ENCODE measurements at places on chromosomes 5 and 9. TPM values are rescaled to one million over a fixed set of nuclear protein-coding genes. Genes with fewer than 3 reads are reported as not detected.

Gene LHX3
- total RNA-seq = not detected

Gene PCDHB5
- 0.33 TPM for total RNA-seq

DNA sequence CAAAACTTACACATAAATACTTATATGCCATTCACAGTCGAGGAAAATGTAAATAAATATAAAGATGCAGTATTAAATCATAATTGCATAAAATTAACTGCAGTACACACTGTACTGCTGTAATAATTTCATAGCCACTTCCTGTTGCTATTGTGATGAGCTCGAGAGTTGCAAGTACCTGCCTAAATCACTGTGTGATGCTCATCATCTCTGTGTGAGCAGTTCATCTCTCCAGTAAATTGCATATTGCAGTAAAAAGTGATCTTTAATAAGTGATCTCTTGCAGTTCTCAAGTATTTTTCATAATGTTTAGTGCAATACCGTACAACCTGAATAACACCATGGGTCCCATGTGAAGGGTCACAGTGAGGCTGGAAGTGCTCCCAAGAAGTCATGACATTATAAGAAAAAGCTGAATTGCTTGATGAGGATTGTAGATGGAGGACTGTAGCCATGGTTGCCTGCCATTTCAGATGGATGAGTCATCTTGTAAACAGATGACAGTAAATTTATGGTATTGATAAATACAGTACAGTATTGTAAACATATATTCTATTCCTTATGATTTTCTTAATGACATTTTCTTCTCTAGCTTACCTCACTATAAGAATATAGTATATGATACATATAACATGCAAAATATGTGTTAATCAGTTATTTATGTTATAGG lies 34.9 kb downstream of the SYK start:
- DNase-seq = no peak

Gene SPATA31D1
- total RNA-seq = not detected

DNA sequence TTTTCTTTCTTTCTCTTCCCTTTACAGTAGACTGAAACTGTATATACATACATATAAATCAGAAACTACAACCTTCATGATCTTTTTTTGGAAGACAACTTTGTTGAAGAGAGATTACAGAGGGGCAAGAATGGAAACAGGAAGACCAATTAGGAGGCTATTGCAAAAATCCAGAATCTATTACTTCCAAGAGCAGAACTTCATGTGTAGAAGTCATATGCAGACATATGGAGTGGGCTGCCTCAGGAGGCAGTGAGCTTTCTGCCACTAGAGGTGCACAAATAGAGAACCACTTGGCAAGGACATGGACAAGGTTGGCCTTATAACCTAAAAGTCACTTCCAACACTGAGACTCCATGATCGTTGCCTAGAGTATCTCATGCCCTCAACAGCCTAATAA lies 157.8 kb upstream of the NR4A3 start:
- DNase-seq = no peak

Gene PCDHGB7
- 2.0 TPM for total RNA-seq

DNA sequence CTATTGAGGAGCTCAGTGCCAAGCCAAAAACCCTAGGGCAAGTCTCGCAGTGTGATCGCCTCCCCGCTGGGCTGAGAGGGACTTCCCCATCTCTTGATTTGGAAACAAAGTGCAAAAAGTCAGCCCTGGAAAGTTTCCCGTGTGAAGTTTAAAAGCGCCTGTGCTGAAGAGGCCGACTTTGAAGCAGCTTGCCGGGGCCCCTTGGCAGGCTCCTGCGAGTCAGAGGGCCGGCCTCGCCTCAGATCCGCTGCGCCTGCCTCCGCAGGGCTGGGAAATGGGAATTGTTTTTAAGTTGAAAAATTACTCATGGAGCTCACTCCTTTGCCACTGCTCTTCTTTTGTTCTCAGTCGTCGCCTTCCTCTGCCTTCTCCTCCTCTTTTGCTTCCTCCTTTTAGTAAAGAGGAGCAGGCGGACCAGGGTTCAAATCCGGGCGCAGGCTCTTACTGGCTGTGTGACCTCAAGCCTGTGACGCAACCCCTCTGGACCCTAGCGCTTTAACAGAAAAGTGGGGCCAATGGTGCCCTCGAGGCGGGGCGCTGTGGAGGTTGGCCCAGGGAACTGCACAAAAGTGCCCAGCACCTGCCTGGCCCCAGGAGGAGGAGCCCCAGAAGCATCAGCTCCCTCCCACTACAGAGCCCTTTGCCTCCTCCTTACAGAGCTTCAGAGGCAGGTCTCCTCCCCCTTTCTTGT lies 14.7 kb upstream of the LHX2 start:
- no peak for DNase-seq

GRCh38 chr5:27240791-27241190 lies 202.4 kb upstream of the CDH9 start:
- DNase-seq = no peak

Gene BRINP1
- 0.25 TPM for total RNA-seq

DNA sequence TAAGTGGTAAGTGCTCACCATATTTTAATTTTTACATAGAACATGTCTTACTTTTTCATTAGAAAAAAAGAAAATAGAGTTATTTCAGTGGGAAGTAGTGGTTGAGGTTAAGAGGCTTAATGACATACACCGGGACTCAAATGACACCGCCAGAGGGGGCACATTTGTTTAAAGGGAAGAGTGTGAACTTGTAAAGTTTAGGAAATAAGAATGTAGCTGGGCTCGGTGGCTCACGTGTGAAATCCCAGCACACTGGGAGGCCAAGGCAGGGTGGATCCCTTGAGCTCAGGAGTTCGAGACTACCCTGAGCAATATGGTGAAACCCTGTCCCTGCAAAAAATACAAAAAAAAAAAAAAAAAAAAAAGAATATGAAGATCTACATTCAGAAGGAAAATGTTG lies 43.4 kb upstream of the TNFAIP8 start:
- no peak for DNase-seq

DNA sequence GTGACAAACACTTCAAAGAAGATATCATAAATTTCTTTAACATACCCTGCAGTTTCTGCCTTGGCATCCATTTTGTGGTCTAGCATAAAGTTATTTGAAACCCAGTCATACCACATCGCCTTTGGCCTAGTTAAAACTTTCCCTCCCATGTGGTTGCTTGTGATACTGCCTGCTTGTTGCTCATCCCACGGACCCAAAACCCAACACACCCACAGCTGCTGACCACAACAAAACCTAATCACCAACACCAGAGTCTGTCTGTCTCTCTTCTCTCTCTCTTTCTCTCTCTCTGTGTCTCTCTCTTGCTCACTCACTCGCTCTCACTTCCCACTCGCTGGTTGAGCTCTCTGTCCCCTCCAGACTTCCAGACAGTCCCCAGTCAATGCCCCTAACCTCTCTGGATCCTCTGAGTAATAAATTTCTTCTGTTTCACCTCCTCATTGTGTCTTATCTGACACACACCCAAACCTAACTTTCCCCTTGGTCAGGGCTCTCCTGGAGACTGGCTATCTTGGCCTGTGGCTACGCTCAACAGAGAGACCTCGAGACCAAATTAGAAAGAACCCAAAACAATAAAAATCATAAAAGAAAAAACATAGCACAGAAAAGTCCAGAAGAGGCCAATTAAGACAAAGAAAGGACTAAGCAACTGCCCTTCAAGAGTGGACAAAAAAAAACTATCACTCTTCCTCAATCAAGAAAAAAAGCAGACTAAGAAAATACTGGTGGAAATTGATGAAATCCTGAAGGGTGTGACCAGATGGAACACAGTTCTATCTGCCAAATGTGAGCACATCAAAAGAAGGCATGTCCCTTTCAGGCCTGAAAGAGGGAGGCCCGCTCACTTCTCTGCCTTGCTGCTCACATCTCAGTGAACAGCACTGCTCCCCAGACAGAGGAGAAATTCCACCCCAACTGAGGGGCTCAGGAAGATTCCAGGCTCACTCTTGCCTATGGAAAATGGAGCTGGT lies 41.5 kb downstream of the TTLL11 start:
- DNase-seq = no peak

Gene INSL6
- not detected for total RNA-seq

- no peak for DNase-seq
These were observed 80.7 kb upstream of the TNFAIP8 start for GRCh38 chr5:119275146-119275545.

GRCh38 chr9:36438536-36439236 lies 38.6 kb upstream of the RNF38 start:
- no peak for DNase-seq

Gene ATP6V1G1
- total RNA-seq = 34.1 TPM

Gene CRHBP
- 26.4 TPM for total RNA-seq

Gene ANP32B
- total RNA-seq = 29.0 TPM

DNA sequence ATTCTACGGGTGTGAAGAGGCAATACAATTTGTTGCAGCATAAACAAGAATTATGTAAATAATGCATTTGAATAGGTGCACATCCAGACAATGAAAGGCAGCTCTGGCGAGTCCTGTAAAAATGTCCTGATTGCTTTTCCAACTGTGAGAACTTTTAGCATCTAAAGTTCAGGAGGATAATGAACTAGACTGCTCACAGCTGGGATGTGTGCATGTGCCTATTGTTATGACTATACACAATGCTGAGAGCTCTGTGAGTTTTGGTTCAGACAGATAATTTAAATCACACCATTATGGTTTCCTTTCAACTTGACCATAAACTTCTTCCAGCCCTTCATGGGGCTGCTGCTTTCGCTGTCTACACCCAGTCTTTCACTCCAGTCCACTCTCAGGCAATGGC lies 99.9 kb downstream of the PLK2 start:
- DNase-seq = no peak

DNA sequence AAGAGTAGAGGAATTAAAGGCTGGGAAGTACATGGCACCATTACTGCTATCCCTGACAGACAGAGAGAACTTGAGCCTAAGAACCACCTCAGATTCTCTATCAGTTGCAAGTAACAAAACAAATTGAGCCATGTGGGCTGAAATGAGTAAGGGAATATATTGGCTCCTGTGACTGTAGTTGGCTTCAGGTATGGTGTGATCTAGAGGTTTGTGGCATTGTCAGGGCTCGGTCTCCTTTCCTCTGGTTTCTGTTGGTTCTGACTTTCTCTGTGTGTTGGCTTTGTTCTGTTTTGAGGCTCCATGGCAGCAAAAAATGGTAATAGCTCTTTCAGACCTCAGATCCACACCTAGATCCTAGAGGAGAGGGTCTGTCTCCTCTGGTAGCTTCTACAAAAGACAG lies 5.7 kb downstream of the GALNT10 start:
- no peak for DNase-seq

- DNase-seq = no peak
These were observed 19.8 kb upstream of the SLC9A3 start for GRCh38 chr5:543755-544674.

DNA sequence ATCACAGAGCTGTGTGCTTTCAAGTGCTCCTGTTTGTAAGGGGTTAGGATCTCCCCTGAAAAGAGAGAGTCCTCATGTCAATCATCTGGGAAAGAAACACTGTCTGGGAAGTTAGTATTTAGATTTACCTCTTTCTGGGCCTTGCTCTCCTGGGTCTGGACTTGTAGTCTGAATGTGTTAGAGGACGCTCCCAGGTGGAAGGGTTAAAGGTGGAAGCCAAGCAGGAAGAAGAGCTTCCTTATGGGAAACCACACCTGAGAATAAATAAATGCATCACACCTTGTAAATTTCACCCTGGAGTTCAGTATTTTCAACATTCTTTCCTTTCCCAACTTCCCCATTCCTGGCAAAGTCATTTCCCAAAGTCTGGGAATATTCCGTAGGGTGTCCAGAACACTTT lies 1.3 kb downstream of the PLGRKT start:
- DNase-seq = no peak

GRCh38 chr9:33794560-33794959 lies 801 bp upstream of the PRSS3 start:
- DNase-seq = no peak

DNA sequence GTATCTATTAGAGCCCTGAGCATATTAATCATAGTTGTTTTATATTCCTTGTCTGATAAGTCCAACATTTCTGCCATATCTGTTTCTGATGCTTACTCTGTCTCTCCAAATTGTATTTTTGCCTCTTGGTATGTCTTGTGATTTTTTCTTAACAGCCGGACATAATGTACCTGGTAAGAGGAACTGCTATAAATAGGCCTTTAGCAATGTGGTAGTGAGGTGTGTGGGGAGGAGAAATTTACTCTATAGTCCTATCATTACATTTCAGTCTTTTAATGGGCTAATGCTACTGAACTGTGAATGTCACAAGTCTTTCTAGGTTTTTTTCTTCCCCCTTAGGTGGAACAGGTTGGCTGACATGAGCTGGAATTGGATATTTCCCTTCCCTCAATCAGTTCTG lies 176.1 kb upstream of the FGF10 start:
- DNase-seq = no peak

Gene AQP3
- 89.5 TPM for total RNA-seq

Gene PCDHA9
- total RNA-seq = not detected

- DNase-seq = no peak
These were observed 529.7 kb upstream of the ZNF608 start for GRCh38 chr5:125276096-125276495.

- no peak for DNase-seq
These were observed 180.1 kb upstream of the NREP start for GRCh38 chr5:111937094-111937493.

Gene PCSK1
- not detected for total RNA-seq

Gene IFNA13
- total RNA-seq = not detected

Gene SPTLC1
- total RNA-seq = 11.6 TPM

DNA sequence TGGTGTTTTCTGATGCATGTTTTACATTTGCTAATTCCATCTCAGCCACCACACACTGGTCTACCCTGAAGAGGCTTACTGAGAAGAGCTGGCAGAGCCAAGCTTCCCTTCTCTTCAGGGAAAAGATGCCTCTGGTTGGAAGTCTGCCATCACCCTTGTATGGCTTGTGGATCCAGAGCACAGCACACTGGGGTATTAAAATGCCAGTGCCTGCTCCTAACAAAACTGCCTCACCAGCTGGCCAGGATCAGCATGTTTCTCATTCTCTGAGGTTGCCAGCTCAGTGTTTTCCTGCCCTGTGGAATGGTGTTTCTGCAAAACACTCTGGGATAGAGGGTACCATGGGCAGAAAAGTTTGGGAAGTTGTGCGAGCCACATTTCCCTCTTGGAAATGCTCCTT lies 31.6 kb upstream of the ZNF618 start:
- DNase-seq = no peak

Gene PCDHGA12
- total RNA-seq = 1.0 TPM

Gene DNAJB5
- total RNA-seq = 1.9 TPM

GRCh38 chr5:135218790-135219568 lies 180.1 kb downstream of the MACROH2A1 start:
- no peak for DNase-seq

Gene LECT2
- 6.5 TPM for total RNA-seq

Gene KIAA1191
- total RNA-seq = 51.9 TPM

DNA sequence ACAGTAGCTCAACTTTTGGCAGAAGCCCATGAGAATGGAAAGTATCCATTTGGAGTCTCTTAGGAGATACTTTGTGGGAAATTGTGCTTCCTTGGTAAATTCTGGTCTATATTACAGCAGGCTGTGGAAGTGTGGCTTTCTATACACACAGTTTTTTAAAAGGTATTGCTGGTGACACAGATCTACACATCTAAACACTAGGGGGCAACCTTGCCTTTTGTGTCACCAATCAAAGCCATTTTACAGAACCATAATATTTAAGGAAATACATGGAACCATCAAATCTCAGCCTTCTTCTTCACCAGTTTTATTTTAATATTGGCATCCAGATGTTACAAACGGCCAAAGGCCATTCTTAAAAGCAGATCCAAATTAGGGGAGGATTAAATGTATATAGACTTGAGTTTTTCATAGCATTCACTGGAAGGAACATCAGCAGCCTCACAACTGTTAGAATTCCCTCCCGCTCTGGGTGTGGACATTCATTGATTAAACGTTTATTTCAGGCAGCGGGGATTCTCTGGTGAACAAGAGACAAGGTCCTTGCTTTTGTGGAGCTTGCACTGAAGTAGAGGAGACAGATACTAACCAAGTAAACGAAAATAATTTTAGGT lies 132.4 kb upstream of the EPB41L4A start:
- no peak for DNase-seq

Gene FAM153A
- total RNA-seq = 0.73 TPM
